Activated CD4-positive, alpha-beta T cell treated with anti-CD3 and anti-CD28 coated beads for 24 hours (primary cell): ENCODE measurements at places on chromosomes 4 and X.

GRCh38 chrX:20212486-20213089 lies 54.1 kb downstream of the RPS6KA3 start:
- no peak for DNase-seq

DNA sequence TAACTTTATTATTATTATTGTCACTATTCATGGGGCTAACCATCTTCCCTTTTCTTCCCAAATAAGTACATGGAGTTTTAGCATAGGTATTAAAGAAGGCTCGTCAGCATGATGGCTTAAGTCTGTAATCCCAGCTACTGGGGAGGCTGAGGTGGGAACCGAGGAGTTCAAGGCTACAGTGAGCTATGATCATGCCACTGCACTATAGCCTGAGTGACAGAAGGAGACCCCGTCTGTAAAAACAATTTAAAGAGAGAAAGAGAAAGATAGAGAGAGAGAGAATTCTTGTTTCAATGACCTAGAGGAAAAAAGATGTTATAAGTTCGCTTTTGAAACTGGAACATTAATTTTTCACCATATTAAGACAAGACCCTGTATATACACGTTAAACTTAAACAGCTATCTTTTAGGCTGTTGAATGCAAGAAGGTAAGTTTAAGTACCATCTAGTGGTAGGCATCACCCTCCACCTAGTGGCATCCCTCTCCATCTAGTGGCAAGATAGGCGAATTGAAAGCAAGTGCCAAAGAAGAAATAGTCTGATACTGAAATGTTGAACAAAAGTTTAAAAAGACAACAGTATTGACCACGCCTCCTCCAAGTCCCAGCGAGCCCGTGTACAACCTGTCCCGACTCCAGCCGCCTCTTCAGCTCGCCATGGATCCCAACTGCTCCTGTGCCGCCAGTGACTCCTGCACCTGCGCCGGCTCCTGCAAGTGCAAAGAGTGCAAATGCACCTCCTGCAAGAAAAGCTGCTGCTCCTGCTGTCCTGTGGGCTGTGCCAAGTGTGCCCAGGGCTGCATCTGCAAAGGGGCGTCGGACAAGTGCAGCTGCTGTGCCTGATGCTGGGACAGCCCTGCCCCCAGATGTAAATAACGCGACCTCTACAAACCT lies 26.0 kb upstream of the YTHDC1 start:
- DNase-seq, result peak; percentile 22

- DNase-seq, result no peak
Observed at GRCh38 chrX:44480591-44480990, 62.1 kb downstream of the FUNDC1 start.

GRCh38 chrX:25968920-25969319 lies 169.2 kb upstream of the MAGEB18 start:
- DNase-seq, result no peak

DNA sequence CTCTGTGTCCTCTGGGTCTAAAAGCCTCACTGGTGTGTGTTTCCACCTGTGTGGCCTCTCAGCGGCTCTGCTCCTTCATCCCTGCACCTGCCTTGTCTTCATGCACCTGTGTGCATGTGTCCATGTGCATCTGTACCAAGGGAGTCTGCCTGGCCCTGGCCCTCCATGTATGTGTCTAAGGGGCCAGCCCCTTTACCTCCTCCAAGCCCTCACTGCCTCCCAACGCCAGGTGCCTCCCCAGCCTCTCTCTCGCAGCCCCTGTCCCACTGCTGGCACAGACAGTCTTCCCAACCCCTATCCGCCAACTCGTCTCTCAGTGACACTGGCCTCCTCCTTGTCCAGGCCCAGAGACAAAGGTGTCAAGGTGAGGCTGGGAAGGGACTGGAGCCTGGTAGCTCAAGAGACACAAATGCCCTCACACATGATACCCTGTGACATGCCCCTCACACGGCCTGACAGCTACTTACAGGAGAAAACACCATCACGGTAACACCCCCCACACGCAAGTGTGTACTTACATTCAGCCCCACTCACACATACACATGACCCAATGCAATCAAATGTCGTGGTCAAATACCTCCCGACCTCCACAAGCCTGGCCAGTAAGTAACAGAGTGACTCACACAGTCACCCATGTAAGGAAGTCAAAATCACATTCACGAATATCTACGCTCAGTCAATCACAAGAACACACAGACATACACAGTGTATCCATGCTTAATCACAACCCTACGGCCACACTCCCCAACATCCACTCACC lies 11.4 kb downstream of the L1CAM start:
- DNase-seq, result no peak

GRCh38 chrX:79708581-79708980 lies 306.0 kb upstream of the TBX22 start:
- DNase-seq, result no peak

DNA sequence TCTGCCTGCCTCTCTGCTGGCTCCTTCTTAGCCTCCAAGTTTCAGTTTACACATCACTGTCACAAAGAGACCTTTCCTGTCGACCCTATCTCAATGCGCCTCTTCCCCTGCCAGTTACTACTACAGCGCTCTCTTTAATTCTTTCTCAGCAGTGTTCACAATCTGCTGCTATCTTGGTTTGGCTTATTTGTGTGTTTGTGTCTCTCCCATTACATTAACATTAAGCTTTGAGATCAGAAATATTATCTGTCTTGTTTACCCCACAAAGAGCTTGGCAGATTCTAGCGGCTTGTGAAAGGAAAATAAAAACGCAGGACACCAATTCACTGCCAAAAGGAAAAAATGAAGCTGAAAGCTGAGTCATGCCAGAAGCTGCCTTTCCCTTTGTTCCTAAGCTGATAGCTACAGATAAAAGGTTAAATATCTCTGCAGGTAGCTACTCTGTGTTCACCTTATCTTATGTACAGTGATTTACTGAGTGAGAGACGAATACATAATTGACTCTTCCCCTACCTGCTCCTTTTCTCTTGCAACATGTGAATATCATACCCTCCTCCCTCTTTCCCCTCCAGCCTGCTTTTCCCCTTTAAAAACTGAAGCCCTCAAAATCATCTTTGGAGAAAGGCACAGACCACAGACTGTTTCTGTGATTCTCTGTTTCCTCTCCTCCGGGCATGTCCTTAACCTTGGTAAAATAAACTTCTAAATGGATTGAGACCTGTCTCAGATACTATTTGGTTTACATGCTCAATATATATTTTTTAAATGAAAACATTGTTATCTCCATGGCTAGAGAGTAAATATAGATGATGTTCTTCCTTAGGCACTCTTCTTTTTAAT lies 19.3 kb upstream of the SLC9A7 start:
- no peak for DNase-seq

GRCh38 chr4:82839624-82840023 lies 41.0 kb upstream of the SCD5 start:
- DNase-seq, result no peak

DNA sequence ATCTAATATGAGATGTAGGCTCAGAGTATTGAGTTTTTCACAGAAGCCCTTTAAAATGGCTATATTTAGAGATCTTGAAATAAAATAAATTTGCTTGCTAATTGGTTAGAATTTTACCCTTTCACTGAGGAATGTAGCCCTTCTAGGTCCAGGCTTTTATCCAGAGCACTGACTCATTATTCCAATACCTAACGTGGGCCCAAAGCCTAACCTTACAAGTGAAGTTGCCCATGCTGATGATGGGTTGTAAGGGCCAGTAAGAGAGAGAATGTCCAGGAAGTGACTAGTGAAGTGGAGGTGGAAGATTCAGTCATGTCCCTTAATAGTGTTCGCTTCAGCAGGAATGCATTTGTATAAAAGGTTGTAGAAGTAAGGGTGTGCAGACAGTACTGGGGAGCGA lies 155.9 kb downstream of the STIM2 start:
- no peak for DNase-seq

DNA sequence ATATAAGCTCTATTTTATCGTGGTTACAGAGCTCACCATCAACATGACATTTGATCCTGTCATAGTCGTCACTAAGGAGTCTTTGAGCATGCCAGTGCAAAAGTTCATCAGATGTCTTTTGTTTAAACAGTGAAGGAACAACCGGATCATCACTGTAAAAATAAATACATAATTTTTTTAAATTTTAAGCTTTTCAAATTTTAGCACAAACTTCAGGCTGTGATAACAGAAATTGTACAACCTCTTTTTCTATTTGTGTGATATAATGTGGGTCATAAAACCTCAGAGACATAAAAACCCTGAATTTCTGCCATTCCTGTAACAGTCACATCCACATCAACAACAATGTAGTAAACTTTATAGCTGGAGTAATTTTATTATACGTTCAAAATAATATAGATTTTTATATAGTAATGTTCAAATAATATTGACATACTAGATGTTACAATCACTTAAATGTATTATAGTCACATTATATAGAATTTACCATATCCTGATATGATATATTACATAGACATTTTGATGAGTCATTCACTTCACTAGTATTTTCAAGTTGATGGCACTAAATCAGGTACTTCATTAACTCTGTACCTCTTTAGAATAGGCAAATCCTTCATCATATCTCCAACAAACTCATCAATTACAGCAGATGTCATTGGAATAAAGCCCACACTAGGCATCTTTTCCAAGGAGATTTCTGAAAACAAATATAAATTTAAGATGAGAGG lies 47.7 kb downstream of the DDX60L start:
- DNase-seq, result no peak

GRCh38 chr4:123767806-123768205 lies 371.2 kb downstream of the SPRY1 start:
- no peak for DNase-seq

- DNase-seq, result no peak
Observed at GRCh38 chr4:112514647-112515197, 1.3 kb downstream of the NEUROG2 start.

GRCh38 chr4:3436798-3437581 lies 4.8 kb upstream of the HGFAC start:
- no peak for DNase-seq

DNA sequence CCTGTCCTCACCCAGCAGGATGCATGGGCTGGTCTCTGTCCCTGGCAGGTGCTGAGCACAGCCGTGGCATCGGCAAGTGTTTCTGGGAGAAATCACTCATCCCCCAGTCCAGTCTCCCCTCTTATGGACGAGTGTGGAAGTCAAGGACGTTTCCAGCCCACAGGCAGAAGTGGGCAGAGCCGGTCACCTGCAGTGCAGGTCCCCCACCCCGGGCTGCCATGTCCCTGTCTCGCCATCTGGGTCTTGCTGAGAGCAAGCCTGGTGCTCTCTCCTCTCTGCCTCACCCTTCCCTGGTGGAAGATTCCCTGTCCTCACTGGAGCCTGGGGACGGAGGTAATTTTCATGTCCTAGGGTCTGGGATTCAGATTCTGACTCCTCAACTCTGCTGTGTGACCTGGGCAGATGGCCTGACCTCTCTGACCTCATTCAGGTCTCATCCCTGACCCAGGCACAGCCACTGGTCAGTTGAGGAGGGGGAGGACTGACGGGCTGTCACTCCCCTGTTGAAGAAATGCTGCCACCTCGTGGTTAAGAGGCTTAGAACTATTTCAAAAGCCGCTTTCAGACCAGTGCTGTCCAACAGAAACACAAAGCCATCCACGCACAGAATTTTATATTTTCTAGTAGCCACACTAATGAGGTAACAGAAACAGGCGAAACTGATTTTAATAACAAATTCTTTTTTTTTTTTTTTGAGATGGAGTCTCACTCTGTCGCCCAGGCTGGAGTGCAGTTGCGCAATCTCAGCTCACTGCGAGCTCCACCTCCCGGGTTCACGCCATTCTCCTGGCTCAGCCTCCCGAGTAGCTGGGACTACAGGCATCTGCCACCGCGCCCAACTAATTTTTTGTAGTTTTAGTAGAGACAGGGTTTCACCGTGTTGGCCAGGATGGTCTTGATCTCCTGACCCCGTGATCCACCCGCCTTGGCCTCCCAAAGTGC lies 1.8 kb downstream of the CPZ start:
- DNase-seq, result no peak

DNA sequence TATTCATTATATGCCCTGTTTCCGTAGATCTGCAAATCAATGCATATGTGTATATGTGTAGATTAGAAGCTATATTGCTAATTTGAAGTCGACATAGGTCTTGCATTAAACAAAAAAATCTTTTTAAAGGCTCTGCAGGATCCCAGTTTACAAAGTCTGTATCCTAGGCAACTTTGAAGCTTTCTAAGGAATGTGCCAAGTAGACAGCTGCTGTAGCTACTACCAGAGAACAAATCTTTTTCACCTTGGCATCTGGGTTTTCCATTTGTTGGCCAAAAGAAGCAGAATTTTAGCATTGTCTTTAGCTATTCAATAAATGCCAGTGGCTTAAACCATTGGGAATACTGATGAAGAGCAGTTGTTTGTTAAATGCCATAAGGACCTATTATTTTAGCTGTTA lies 88.0 kb downstream of the NAA11 start:
- DNase-seq, result no peak

DNA sequence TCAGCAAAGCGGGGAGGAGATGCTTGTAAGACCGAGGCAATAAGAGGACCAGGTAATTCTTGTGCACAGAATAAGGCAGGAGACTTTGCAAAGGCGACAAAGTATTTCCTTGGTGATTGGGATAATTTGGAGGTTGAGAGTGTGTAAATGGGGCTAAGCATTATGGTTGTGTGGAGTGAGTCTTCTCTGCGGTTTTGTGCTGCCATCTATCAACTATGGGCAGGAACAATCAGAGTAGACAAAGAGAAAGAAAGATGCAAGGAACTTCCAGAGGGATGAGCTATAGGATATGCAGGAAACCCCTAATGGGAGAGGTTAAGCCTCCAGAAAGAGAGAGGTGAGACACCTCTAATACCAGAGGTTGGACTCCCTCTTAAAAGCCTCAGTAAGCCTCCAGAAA lies 339.8 kb downstream of the PAPSS1 start:
- no peak for DNase-seq

- DNase-seq, result no peak
Observed at GRCh38 chrX:109696146-109696740, 36.8 kb downstream of the ACSL4 start.

- no peak for DNase-seq
Observed at GRCh38 chr4:78513411-78513975, 38.1 kb upstream of the ANXA3 start.

DNA sequence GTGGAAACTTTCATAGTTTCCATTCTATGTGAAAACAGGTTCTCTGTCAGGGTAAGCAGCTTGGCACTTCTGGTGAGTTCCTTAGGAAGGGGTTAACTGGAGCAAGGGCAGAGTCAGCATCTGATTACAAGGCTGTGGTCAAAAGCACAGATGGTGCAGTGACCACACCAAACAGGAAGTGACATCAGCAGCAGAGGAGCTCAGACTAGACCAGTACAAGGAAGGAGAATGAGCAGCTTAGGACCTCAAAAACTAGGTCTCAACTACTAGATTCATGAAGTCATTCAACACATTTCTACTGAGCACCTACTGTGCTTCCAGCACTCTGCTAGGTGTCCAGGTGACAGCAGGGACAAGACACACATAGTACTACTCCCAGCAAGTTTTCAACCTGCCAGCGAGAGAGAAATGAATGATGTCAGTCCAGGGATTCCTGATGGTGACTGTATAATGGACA lies 130.2 kb downstream of the AMELX start:
- DNase-seq, result no peak
